Type B pancreatic cell (in vitro differentiated cells): ENCODE measurements at places on chromosomes 6 and 20. TPM values are rescaled to one million over a fixed set of nuclear protein-coding genes. Genes with fewer than 3 reads are reported as not detected.

DNA sequence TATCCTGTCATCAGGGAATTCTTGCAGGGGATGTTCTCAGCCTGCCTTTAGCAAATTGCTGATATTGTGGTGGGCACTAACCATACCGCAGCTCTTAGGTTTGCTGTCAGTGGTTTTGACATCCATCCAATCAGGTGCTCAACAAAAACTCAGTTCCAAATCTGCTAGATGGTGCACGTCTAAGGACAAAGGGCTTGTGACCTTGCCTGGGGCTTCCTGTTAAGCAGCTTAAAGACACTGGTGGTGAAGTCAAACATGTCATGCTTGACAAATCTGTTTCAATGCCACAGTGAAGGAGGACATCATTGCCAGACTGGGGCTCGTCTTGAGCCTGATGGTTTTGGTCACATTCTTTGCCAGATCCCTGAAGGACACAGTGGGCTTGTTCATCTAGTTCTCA is 179.8 kb upstream of the NOX3 start:
- no peaks in the 10 kb centered on the region for H3K36me3 ChIP-seq
- no peak for DNase-seq
- H3K27me3 ChIP-seq = no peaks in the 10 kb centered on the region

GRCh38 chr6:11413728-11414127 is 123.8 kb upstream of the TMEM170B start:
- DNase-seq = no peak
- H3K36me3 ChIP-seq = no peaks in the 10 kb centered on the region
- H3K27me3 ChIP-seq = no peaks in the 10 kb centered on the region
- H3K4me3 ChIP-seq = no peak overlapping the region
- peaks cover 18% of the 10 kb centered on the region for H3K4me1 ChIP-seq
- H3K27ac ChIP-seq = no peak overlapping the region

GRCh38 chr6:90428514-90428913 is 131.9 kb upstream of the BACH2 start:
- H3K4me3 ChIP-seq = no peak overlapping the region
- H3K4me1 ChIP-seq = no peaks in the 10 kb centered on the region
- no peaks in the 10 kb centered on the region for H3K27me3 ChIP-seq
- no peak overlapping the region for H3K27ac ChIP-seq
- no peak for DNase-seq

GRCh38 chr6:69331886-69332285 is 464.9 kb downstream of the LMBRD1 start:
- H3K27ac ChIP-seq = no peak overlapping the region
- no peaks in the 10 kb centered on the region for H3K36me3 ChIP-seq
- peaks cover 3% of the 10 kb centered on the region for H3K27me3 ChIP-seq

DNA sequence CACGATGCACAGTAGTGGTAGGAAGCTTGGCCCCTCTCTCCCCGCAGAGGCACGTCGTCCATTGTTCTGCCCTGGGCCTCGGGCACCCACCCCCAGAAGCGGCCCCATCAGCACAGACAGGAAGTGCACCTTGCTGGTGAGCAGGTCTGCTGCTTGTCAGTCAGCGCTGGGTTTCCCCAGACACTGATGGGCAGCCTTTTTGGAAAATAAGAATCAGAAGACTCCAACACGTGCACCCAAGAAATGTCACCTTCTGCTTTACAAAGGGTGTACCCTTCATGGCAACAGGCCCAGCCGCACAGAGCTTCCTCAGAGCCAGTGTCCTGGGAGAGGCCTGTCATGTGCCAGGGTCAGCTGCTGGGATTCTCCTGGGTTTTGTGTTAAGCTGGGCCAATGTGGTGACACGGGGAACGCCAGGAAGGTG is 34.7 kb upstream of the IRF4 start:
- DNase-seq = no peak
- no peak overlapping the region for H3K27ac ChIP-seq
- no peak overlapping the region for H3K4me3 ChIP-seq
- no peaks in the 10 kb centered on the region for H3K4me1 ChIP-seq

DNA sequence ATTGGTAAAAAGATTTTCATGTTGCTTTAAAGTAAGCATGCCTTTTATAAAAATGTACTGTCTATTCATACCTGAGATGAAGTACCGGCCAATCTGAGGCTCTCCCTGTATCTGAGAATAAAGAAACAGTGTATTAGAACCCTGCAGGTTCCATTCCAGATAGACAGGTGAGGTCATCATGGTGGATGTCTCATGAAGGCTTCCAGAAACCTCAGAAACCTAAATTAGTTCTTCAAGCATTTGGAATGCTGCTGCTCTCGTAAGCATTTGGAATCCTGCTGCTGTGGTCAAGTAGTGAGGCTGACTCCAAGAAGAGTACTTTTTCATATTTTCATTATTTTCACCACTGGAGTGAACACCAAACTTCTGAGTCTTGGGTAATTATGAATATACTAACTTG is 642.3 kb downstream of the MAFB start:
- H3K27me3 ChIP-seq = peaks cover 3% of the 10 kb centered on the region
- DNase-seq = no peak
- no peak overlapping the region for H3K27ac ChIP-seq
- H3K36me3 ChIP-seq = no peaks in the 10 kb centered on the region
- no peaks in the 10 kb centered on the region for H3K4me1 ChIP-seq

DNA sequence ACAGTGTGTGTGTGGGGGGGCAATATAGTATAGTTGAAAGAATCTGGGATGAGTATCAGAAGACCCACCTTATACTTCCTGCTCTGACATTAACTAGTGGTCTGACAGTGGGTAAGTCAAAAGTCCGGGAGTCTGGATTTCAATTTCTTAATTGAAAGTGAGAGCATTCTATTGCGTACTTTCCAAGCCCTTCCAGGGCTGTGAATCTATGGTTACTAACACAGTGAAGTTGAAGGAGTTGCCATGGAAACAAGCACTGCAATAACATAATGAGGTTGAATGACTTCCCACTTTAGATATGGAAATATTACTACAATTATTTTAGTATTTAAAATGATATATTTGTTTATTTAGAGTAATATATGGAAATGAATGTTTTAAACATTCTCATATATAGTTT is 80.2 kb downstream of the MLIP start:
- no peaks in the 10 kb centered on the region for H3K4me1 ChIP-seq
- DNase-seq = no peak
- no peak overlapping the region for H3K27ac ChIP-seq
- H3K36me3 ChIP-seq = no peaks in the 10 kb centered on the region
- no peak overlapping the region for H3K4me3 ChIP-seq
- no peaks in the 10 kb centered on the region for H3K27me3 ChIP-seq

- H3K4me1 ChIP-seq = peaks cover 10% of the 10 kb centered on the region
- no peak overlapping the region for H3K4me3 ChIP-seq
- H3K27me3 ChIP-seq = peaks cover 8% of the 10 kb centered on the region
Observed at GRCh38 chr6:163648868-163649267, 234.3 kb downstream of the QKI start.

- H3K4me1 ChIP-seq = no peaks in the 10 kb centered on the region
- no peak overlapping the region for H3K27ac ChIP-seq
- H3K36me3 ChIP-seq = no peaks in the 10 kb centered on the region
- H3K27me3 ChIP-seq = no peaks in the 10 kb centered on the region
Observed at GRCh38 chr6:18513253-18513798, 126.2 kb downstream of the RNF144B start.

DNA sequence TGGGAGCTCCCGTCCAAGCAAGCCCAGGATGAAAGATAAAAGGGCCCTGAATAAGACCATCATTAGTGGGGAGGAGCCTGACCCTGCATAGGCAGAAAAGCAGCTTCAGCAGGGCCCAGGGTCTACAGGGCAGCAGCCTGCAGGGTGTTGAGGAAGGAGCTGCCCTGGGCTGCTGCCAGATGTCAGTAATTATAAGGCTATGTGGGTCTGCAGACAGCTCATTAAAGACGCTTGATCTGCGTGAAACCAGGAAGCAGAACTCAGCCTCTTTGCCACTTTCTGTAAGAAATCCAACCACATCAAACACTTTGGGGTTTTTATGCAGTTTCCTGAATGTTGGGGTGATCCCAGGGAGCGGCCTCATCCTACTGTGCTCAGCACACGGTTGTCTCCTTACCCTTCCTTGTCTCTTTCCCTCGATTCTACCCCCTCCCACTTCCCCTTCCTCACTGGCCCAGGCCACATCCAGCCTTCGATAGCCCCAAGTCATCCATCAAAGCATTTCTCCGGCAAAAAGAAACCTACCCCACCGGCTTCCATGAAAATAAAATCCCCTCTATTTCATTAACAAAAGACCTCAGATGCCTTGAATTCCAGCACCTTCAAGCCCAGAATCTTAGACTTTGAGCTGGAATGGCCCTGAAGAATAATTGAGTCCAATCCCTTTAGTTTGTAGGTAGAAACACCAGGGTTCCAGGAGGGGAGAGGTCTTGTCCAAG is 1.0 kb upstream of the TGM6 start:
- no peak overlapping the region for H3K27ac ChIP-seq
- no peak overlapping the region for H3K4me3 ChIP-seq
- no peaks in the 10 kb centered on the region for H3K36me3 ChIP-seq
- no peaks in the 10 kb centered on the region for H3K27me3 ChIP-seq
- H3K4me1 ChIP-seq = no peaks in the 10 kb centered on the region

Gene TCF21
- total RNA-seq = 0.36 and 1.3 TPM in 2 replicates

- peak overlapping the region; percentile 98 for H3K4me3 ChIP-seq
- H3K27me3 ChIP-seq = peaks cover 42% of the 10 kb centered on the region
- peak overlapping the region; percentile 87 for H3K27ac ChIP-seq
- DNase-seq = peak; percentile 79
- H3K4me1 ChIP-seq = peaks cover 52% of the 10 kb centered on the region
Observed at GRCh38 chr6:150600301-150601017, 774 bp downstream of the PLEKHG1 start.

DNA sequence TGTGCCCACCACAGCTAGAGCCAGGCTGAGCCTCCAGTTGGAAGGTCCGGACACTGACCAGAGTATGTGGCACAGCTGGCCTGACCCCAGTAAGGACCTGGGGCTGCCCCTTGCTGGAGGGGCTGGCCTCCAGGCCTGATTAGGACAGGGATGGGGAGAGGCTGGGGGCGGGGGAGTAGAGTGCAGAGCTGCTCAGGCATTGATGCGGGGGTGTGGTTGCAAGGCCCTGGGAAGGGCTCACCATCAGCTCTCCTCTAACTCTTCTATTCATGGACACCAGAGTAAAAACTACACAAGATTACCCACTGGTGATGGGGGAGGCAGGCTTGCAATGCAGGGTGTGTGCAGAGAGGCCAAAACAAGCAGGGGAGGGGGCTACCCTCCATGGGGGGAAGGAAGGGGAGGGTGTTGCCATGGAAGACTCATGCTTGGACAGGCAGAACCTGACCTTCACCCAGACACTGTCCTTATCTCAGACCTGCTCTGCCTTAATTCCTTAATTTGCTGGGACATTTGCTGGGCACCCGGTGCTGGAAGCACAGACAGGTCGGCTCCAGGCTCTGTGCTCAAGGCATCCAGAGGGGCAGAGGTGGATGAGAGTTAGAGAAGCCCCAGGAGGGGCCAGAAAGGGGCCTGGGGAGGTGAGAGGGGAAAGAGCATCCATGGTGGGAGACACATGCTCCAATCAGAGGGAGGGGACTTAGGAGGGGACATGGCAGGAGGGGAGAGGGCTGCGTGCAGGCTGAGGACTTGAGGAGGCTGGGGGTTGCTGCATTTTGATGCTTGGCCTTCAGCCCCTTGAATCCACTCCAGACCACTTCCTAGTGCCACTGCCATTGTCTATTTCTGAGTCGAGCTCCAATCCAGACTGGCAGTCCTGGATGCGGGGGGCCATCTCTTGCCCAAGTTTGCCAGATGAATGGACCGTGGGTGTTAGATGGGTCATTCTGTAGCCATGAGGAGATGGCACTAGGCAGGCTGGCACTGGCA is 7.6 kb upstream of the EMILIN3 start:
- no peak overlapping the region for H3K27ac ChIP-seq
- H3K27me3 ChIP-seq = peaks cover 23% of the 10 kb centered on the region

Gene NFS1
- total RNA-seq = 26.7 and 29.9 TPM in 2 replicates

Gene GINS1
- total RNA-seq = 13.7 and 30.2 TPM in 2 replicates

DNA sequence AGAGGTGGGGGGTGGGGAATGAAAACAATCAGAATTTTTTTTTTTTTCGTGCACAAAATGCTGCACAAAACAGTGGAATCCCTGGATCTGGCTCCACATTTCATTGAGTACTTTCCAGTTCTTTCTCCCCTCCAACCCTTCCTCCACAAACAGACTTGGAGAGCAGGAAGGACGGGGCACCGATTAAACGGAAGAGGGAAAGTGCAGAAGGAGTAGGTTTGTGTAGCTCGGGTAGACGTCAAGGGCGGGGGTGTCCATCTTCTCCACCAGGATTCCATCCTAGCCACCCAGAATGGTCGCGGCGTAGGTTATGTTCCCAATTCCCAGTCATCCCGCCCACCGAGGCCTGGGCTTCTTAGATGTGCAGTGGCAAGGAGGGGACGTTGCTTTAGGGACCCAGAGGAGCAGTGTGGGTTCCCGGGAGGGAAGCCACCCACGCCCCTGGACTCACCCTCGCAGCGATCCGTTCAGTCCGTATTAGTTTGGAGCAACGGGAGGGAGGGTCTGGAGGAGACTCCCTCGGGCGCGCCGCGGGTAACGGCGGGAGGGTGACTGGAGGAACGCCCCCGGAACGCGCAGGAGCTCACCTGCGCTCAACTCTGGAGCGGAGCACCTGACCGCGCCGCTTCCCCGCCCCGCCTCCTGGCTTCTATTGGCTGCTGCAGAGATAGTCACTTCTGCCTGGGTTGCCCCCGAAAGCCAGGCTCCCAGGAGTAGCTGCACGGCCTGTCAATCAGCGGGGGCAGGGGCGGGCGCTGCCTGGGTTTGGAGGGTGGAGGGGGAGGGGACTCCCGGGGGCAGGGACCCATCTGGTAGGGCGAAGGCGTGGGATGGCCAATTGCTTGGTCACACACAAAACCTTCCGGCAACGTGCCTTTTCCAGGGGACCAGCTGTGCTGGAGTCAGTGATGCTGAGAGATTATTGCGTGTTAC is at the start of gene ENPP5:
Gene ENPP5, minus strand, starts transcription at position 624 of the 933 bp plus-strand sequence. CDS start 2,718 bp downstream, outside the sequence.
- H3K4me3 ChIP-seq = peak within 1 kb of the TSS; percentile 93
- H3K27me3 ChIP-seq = peaks cover 11% of the 10 kb centered on the region
- H3K27ac ChIP-seq = peak within 1 kb of the TSS; percentile 76
- peak; percentile 85 for DNase-seq
- H3K36me3 ChIP-seq = no peaks in the 10 kb centered on the region
- no peaks in the 10 kb centered on the region for H3K4me1 ChIP-seq

Gene C20orf141
- total RNA-seq = not detected in 2 replicates

Gene RHAG
- total RNA-seq = not detected in 2 replicates

Gene COL21A1
- total RNA-seq = 12.2 and 12.8 TPM in 2 replicates

Gene CCN6
- total RNA-seq = not detected in 2 replicates

GRCh38 chr6:56483929-56484328 is 158.8 kb downstream of the DST start:
- H3K4me1 ChIP-seq = peaks cover 9% of the 10 kb centered on the region
- H3K27ac ChIP-seq = no peak overlapping the region
- H3K36me3 ChIP-seq = peaks cover 52% of the 10 kb centered on the region
- no peak overlapping the region for H3K4me3 ChIP-seq

Gene HUS1B
- 0.41 and 0.93 TPM in 2 replicates for total RNA-seq

Gene IL17A
- total RNA-seq = 0.17 TPM in 1 of 2 replicates, not detected in the other

GRCh38 chr20:39364320-39364719 is 402.2 kb downstream of the DHX35 start:
- no peak for DNase-seq
- H3K4me3 ChIP-seq = no peak overlapping the region
- H3K4me1 ChIP-seq = peaks cover 6% of the 10 kb centered on the region
- no peaks in the 10 kb centered on the region for H3K27me3 ChIP-seq
- no peak overlapping the region for H3K27ac ChIP-seq
- H3K36me3 ChIP-seq = no peaks in the 10 kb centered on the region

Gene KHDC1L
- 0.75 TPM in 1 of 2 replicates, not detected in the other for total RNA-seq
